SK-N-SH (cell line): ENCODE measurements at places on chromosomes 12 and 14.

DNA sequence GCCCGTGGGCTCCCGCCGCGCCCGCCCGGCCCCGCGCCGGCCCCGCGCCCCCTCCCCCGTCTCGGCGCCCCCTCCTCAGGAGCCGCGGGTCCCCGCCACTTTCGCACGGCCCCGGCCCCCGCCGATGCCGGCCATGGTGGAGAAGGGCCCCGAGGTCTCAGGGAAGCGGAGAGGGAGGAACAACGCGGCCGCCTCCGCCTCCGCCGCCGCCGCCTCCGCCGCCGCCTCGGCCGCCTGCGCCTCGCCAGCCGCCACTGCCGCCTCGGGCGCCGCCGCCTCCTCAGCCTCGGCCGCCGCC is 263 bp downstream of the RCOR1 start:
- no peak for DNase-seq

DNA sequence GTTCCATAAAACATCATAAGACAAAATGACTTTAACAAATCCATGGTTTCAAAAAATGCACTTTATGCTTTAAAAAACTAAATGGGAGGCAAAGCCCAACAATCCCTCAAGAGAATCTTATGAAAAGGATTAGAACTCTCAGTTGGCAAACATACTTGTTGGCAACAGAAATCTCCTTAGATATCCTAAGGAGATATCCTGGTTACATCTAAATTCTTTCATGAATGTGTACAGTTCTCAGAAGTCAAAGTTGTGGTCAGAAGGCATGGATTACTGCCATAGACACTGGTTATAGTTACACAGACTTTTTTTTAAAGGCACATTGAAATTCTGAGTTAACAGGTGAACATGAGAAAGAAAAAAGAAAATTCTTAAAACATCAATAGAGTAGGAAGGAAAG is 17.5 kb upstream of the ISM2 start:
- DNase-seq = no peak

- DNase-seq = no peak
Measured at GRCh38 chr12:88399811-88400210, 180.5 kb downstream of the KITLG start.

DNA sequence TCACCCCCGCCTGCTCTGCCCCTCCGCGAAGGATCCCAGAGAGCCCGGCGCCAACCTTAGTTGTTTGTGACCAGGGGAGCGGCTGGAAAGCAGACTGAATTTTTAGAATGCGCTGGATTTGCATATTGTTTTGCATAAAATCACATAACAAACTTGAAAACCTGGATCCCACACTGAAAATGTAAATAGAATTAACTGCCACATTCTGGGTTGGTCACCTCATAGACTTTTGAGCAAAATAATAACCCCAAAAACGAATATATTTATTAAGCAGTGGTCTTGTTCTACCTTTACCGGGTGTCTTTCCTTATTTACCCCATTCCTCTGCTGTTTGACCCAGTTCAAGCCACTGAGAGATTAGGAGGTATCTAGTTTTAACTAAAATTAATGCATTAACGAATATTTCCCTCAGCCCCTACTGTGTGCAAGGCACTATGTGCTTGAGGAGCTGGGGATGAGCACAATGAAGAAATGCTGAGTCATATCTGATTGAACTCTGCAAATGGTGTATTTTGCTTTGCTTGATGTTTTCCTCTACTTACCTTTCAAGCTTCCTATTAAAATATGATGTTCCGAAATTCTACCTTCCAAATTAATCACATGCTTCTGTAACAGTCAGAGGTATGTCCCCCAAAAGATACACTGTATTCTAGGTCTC is 438 bp upstream of the EGLN3 start:
- no peak for DNase-seq

DNA sequence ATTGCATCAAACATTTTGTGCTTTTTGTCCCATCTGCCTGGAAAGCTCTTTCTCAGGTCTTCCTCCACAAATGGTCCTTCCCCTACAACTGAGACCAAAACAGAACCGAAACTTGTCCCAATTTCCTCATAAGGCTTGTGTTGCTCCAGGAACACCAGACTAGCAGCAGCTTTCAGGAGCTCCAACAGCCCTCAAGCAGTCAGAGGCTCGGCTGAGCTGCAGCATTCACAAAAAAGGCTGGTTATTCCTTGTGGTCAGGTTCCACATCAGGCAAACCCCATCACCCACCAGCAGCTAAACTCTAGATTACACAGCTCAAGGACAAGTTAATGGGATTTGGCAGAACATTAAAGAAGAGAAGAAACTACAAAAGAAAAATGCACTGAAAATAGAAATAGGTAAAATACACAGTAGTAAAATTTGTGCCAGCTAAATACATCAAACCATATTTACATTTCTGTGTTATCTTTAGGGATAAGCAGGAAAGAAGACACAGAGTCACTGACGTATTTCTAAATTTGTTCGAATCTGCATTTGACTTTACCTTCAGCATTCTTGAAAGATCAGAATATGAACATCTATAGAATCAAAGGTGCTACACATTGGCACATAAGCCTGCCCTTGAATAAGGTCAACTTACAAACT is 141.2 kb downstream of the STXBP6 start:
- DNase-seq = no peak

GRCh38 chr12:32034045-32034444 is 72.6 kb upstream of the BICD1 start:
- no peak for DNase-seq

- DNase-seq = no peak
Measured at GRCh38 chr14:68616221-68616902, 176.5 kb downstream of the ZFP36L1 start.

GRCh38 chr14:90198541-90199060 is 57.8 kb upstream of the PSMC1 start:
- DNase-seq = no peak

DNA sequence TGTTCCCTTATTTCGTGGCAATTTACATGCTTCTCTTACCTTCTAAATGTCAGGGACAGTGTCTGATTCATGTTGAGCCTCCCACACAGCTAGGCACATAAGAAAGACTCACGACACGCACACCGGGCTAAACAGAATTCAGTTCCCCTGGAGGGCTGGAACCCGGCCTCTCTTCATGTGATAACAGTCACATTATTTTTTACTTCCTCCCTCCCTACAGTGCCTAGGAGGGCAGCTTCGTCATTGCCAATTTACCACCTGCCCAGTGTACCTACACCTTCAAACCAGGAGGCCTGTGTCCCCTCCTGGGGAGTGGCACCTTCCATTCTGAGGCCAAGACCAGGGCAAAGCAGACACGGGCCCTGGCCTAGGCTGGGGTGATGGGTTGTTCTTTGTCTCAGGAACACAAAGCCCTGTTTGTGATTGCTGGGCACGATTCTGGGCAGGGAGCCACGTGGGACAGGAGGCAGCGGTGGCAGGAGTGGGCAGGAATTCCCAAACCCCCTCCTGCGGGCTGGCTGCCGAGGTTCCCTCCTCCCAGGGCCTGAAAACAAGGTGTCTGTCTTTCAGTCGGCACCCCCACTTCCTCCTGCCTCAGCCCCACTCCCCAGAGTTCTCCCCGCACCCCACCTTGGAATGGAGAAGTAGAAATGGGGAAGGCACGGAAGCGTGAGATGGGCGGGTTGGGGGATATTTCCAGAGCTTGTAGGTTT is 6.8 kb upstream of the RASAL1 start:
- DNase-seq = peak; percentile 22

GRCh38 chr12:82783435-82783834 is 96.7 kb downstream of the TMTC2 start:
- no peak for DNase-seq

DNA sequence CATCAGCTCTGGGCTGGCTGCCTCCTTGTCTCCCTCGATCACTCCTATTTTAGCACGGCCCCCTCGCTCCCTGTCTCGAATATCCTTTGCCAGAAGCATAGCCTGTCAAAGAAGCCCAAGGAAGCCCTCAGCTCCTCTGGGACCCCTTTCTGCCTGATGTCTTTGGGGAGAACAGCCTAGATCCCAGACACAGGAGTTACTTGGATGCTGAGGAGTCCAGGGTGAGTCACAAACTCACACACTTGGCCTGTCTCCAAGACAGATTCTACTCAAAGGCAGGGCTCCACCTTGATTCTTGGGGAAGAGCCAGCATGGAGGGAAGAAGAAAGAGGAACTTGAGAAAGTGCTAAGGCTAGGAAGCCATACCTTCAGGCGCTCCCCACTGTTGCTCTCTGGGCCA is 8.1 kb downstream of the AVIL start:
- DNase-seq = no peak

DNA sequence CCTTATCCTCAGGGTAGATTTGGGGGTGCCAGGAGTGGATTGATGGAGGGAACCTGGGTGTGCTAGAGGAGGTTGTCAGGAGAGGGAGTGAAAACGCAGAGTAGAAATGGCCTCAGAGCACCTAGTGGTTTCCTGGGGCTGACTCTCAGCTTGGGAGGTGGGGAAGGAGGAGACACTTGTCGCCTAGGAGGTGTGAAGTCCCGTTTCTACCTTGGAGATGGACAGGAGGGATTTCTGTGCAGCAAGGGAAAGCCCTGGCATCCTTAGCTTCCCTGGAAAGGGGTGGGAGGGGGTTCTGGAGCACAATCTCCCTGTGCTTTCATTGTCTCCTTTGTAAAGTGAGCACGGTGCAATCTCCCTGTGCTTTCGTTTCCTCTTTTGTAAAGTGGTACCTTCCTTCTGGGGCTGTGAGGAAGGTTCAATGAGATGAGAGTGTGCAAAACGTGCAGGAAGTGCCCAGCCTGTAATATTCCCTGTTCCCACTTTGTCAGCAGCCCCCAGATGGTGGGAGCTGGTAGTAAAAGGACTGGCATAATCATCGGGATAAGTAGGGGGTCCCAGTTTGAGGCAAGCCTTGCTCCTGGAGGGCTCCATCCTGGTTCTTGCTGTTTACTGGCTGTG is 1.6 kb downstream of the OAS3 start:
- peak; percentile 56 for DNase-seq

- DNase-seq = no peak
Measured at GRCh38 chr12:66131067-66131688, 628 bp upstream of the LLPH start.
